ENCODE measurements at places on chromosomes 2 and 18. TPM values are rescaled to one million over a fixed set of nuclear protein-coding genes. Genes with fewer than 3 reads are reported as not detected.

The KCNJ13 gene
- total RNA-seq = not detected

The GPR39 gene
- 13.1 TPM for total RNA-seq

The SPDYA gene
- 0.55 TPM for total RNA-seq

GRCh38 chr2:29115797-29116781 is 874 bp downstream of the CLIP4 start:
- DNase-seq = peak; percentile 91

DNA sequence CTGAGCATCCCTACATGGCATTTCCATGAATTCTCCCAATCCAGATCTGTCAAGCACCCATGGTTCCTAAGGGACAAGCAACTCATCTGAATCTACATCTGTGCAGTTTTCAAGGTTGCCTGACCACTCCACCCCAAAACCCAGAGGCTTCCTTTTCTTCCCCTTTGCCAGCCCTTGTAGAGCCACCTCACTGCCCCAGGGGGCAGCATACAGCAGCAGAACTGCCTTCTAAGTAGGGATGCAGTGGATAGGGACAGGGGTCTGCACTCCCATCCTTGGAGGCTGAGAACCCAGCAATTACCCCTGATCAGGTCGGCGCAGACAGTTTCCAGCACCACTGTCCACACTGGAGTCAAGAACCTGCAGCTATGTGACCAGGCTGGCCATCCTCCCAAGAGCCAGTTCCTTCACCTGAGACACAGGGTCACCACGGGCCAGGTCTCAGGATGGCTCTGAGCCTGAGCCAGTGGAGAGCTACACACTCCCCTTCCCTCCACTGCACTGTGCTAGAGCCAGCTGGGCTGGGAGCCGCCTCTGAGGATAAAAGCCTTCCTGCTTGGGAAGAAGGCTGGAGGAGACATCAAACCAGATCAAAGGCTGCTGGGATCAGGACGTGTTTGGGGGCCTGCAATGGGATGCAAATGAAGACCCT is 283.1 kb downstream of the CELF4 start:
- no peak for DNase-seq

DNA sequence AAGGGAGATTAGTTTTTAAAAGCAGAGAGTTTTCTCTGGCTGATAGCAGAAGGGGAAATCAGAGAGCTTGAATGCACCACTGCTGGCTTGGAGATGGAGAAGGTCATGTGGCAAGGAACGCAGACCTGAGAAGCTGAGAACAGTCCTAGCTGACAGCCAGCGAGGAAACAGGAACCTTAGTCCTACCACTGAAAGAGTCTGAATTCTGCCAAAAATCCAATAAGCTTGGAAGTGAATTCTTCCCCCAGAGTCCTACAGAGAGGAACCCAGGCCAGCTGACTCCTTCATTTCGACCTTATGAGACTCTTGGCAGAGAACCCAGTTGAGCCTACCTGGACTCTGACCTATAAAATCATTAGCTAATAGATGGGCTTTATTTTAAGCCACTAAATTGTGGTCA is 371.9 kb upstream of the TNP1 start:
- no peak for DNase-seq

Measured in left lung (tissue), 14 donors.